Nephron progenitor cell (in vitro differentiated cells): ENCODE measurements at places on chromosomes 11 and 22.

GRCh38 chr11:68996376-68997123 lies 15.8 kb upstream of the MRGPRD start:
- no peak for DNase-seq

DNA sequence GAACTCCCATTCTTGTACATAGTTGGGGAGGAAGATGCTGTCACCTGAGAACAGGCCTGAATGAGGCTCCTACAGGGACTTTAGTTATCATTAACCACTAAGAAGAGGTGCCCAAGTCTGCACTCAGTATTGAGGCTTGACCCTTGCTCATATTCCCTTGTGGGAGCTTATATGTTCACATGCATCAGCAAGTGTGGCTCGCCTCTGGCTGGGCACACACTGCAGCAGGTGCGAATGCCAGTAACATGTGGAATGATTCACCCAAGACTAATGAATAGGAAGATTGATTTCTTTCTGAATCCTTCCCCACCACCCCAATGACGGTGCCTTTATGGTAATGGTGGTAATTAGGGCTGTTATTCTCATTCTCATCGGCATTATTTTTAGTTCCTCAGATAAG lies 127.3 kb downstream of the FEZ1 start:
- DNase-seq: no peak

DNA sequence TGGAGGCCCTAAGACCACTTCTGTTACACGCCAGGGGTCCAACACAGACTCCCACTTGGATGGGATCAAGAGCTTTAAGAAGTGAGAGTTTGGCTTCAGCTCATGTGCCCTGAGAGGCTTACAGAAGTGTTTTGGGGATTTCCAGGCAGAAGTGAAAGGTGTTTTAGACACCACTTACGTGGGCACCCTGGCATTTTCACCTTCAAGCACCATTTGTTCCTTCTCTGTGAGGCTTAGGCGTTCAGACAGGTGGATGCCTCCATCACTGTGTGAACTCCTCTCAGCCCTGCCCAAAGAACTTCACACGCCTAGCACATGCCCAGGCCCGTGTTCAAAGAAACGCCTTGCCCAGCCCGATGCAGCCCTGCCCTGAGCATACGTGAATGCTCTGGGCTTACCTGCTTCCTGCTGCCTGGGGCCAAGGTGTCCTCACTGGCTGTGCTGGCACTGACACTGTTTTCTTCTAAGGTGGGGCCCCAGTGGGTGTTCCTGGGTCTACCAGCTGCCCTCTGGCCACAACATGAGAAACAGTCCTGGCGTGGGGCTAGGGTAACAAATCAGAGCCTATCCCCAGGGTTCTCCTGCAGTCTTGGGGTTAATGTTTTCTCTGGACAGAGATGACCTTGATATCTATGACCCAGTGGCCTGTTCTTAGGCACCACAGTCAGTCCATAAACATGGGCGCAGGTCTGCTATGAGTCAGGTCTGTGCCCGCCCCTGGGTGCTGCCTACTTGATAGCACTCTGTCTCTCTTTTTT lies 34.0 kb downstream of the AMPD3 start:
- DNase-seq: no peak

DNA sequence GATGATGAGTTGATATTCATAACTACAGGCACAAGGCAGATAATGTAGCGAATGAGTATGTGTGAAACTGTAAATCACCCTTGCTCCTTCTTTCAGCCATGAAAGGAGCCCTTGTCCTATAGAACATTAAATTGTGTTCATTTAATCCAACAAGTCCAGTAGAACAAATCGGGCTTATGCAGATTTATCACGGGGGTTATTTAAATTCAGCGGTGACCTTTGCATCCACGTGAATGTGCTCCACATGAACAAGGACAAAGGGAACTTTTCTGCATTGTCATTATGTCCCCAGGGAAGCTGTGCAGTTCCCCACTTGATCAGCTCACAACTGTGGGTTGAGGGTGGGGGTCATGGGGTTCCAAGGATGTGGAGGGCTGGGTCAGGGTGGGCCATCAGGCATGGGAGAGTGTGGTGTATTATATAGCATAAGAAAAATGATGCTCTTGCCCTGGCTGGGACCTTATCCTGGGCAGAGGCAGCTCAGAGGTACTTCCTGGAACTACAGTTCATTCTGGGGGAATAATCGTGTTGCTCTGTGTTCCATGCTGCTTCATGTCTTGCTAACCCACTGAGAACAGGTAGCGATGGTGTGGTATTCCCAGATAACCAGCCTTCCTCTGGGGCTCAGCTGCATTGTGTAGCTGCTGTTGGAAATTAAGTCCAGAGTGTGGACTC lies 306.6 kb downstream of the FAT3 start:
- DNase-seq: no peak

DNA sequence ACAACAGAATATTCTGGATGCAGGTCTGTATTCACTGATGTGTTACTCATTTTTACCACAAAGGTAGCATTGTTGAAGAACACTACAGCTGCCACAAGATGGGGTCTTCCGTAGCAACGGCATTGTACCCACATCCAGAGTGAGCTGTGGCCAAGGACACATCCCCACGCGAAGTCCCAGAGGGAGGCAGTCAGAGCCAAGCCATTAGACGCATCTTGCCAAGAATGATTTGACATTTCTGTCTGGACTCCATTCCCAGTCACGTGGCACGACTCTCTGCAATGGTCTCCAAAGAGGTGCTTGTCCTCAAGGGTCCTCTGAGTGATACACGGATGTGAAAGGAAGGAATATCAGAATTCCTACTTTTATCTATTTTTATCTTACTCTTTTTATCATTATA lies 15.5 kb downstream of the OPCML start:
- no peak for DNase-seq

DNA sequence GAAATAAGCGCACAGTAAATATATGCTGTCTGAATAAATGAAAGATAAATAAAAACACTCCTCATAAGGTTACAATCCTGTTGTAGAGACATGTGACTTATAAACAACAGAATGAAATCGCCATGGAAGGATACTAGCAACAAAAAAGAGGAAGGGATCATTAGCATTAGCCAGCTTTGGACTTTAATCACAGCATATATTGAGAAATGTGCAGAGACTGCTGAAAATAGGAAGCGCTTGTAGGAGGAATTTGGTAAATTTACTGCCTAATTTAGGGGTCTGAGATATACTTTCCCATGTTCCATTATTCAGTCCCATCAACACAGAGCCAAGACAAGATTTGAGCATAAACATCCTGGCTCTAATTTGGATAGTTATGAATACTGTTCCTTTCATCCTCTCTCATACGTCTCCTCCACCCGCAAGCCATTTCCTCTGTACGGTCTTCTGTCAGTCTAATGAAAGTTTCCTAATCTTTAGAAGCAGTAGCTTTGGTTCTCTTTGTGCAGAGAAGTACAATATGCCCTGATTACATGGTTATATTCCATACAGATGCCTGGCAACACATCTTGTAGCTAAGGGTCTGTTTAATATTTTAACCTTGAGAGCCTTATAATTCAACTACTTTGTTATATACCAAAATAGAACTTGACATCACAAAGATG lies 37.1 kb upstream of the AKIP1 start:
- DNase-seq: no peak
